ENCODE measurements at places on chromosomes 2 and 18.

DNA sequence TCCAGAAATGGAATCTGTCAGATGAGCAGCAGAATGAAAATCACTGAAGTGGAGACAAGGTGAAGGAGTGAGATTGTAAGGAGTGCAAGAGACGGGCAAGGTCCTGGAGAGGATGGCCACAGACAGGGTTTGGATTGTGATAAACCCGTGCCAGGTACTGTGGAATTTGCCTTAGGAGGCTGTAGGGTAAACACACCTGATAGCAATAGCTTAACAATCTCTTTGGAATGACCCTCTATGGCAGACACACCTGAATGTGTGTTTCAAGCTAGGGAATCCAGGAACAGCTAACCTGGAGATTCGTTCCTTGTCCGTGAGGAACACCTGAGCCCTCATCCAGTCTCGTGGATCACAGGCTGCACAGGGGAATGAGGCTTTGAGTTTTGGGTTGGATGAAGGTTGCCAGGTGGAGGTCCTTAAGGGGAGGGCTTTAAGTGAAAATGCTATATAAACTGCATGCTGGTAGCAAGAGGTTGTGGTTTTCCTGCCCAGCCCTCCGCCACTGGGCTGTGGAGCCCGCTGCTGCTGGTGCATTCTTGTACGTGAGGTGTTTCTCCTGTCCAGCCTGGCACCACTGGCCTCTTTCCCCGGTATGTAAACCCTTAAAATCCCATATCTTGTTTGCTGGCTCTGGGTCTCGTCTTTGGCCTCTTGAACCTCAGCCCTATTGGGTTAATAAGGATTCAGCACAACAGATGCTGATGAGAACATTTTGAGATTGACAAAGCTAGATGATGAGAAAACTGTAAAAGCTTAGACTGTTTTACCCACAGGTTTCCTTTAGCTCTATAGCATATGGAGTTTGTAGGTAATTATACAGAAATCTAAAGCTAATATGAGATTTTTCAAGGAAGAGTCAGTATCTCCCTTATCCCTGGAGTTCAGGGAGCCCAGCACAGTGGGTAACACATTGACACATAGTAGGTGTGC, 117.9 kb downstream of the ARHGAP15 start:
- no peak for DNase-seq

DNA sequence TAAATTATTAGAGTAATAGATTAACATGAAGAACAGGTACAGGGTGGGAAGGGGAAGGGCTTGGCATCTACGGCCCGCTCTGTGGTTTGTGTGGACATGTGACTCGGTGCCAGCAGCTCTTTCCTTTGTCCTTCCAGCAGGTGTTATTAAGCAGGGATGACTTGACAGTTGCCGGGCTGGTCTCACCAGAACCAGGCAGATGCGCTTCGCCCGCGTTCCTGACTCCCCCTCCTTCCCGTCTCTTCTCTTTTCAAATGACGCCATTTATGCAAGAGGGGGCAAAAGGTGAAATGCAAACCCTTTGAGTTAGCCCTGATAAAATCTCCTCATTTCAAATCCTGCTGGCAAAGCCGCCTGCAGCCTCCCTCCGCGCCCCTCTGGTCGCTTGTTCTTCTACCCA, 38.9 kb upstream of the MGAT4A start:
- DNase-seq: no peak

- no peak for DNase-seq
Measured at GRCh38 chr2:42133771-42134195, 35.4 kb upstream of the EML4 start.

GRCh38 chr18:48928787-48929186, 22.0 kb downstream of the SMAD7 start:
- peak; percentile 68 for DNase-seq

DNA sequence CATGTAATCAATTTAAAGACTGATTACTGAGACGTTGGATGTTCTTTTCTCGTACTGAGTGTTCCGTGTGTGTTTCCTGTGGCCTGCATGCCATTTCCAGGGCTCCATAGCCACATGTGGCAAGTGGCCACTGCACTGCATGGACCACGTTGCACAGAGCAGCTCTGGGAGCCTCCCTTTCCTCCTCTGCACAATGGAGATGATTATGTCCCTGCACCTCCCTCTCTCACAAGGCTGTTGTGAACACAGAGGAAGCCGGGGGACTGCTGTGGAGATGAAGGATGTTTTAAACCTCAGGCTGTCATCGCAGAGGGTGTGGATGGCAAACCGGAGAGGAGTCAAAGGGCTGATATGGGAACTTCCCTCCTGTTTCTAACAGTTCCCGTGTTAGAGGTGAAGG, 87.7 kb downstream of the TGOLN2 start:
- no peak for DNase-seq

GRCh38 chr2:902584-902983, 48.1 kb upstream of the SNTG2 start:
- no peak for DNase-seq

DNA sequence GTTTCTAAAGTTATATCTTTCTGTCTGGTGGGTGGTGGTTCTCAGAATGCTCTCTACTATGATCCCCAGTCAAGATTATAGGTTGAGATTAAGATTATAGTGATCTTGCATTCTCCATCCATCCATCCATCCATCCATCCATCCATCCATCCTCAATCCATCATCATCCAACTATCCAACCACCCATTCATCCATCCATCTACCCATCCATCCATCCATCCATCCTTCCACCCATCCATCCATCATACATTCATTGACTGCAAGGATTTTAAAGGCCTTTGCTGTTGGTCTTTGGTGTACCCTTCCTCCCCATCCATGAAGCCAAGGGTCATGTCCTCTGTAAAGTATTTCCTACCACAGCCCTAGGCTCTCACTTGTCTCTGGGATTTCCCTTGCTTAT, 13.1 kb downstream of the GLI2 start:
- DNase-seq: no peak

GRCh38 chr2:227876300-227876801, 4.9 kb downstream of the DAW1 start:
- DNase-seq: no peak

GRCh38 chr18:36099311-36099710, 29.8 kb downstream of the SLC39A6 start:
- DNase-seq: no peak

DNA sequence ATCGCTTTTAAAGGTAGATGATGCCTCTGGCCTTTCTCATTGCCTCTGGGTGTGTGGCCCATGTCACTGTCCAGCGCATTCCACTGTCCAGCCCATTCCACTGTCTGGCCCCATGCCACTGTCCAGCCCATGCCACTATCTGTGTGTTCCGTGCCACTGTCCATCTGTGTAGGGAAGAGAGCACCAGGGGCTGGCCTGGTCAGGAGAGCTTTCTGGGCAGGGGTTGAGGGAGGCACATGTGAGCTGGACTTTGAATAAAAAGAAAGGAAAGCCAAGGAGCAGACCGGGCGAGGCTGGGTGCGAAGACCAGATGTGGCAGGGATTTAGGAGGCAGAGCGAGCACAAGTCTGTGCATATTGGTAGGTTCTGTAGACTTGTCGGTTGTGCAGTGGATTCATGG, 236.2 kb downstream of the NEDD4L start:
- DNase-seq: no peak

- DNase-seq: no peak
Measured at GRCh38 chr2:53629501-53629900, 138.1 kb upstream of the CHAC2 start.

- no peak for DNase-seq
Measured at GRCh38 chr2:237859533-237860272, at the start of gene RAMP1. Gene RAMP1 (plus strand): TSS chr2:237859623. CDS start chr2:237859676, 53 bp downstream.

- no peak for DNase-seq
Measured at GRCh38 chr2:28956890-28957289, 24.2 kb upstream of the TOGARAM2 start.

- DNase-seq: no peak
Measured at GRCh38 chr2:25790074-25790790, 88.1 kb downstream of the ASXL2 start.

- DNase-seq: no peak
Measured at GRCh38 chr2:28802975-28803429, 7.6 kb upstream of the SPDYA start.

All from left ventricle myocardium inferior (tissue), 1 donor.